ENCODE measurements at places on chromosomes 7 and 10. TPM values are rescaled to one million over a fixed set of nuclear protein-coding genes. Genes with fewer than 3 reads are reported as not detected.

DNA sequence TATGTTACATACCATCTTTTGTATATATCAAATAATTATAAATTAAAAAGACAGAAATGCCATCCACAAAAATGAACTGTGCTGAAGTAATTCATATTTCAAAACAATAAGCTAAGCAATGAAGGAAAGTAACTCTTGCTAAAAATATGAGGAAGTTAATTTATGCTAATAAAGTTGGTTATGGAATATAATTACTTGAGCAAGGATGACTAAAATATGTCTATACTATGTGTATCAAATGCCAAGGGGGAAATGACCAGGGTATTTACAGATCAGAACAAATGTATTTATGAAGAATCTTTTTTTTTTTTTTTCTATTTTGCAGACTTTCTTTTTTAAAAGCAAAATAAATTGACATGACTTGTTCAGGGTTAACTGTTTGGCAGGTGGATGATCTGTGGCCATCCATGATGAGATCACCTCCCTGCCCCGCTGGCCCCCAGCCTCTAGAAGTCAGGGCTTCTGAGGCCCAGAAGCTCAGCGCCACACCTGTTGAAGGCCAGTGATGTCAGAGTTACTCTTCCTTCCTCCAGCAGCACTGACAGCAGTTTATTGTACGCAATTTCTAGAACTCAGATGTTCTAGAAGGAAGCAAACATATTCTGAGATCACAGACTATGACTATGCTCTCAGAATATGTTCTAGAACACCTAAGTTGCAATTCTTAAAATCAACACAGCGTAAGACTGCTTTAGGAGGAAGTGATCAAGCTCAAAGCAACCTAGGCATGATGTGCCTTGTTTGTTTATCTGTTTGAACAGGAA lies 196.1 kb upstream of the KLF14 start:
- H3K36me3 ChIP-seq = no peaks in the 10 kb centered on the region
- no peak overlapping the region for H3K27ac ChIP-seq
- no peaks in the 10 kb centered on the region for H3K4me1 ChIP-seq
- H3K27me3 ChIP-seq = no peaks in the 10 kb centered on the region
- H3K4me3 ChIP-seq = no peak overlapping the region

TAS2R5 gene
- 1.1 TPM for total RNA-seq

DNA sequence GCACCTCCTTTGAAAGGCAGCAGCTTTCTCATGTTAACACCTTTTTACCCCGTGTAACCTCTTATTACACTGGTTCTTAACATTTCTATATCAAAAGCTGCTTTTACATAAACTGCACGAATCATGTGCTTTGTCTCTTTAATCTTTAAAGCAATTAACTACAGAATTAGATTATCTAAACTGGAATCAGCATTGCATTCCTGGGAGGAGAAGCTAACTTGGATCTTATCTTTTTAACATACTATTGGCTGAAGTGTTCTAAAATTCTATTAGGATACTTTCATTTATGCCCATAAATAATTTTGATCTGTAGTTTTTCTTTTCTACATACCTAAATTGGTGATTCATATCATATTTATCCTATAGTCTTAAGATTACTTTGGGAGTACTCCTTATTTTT lies 428.4 kb upstream of the IGFBP3 start:
- no peak overlapping the region for H3K4me3 ChIP-seq
- H3K4me1 ChIP-seq = no peaks in the 10 kb centered on the region
- no peaks in the 10 kb centered on the region for H3K27me3 ChIP-seq
- no peak overlapping the region for H3K27ac ChIP-seq
- no peaks in the 10 kb centered on the region for H3K36me3 ChIP-seq

DNA sequence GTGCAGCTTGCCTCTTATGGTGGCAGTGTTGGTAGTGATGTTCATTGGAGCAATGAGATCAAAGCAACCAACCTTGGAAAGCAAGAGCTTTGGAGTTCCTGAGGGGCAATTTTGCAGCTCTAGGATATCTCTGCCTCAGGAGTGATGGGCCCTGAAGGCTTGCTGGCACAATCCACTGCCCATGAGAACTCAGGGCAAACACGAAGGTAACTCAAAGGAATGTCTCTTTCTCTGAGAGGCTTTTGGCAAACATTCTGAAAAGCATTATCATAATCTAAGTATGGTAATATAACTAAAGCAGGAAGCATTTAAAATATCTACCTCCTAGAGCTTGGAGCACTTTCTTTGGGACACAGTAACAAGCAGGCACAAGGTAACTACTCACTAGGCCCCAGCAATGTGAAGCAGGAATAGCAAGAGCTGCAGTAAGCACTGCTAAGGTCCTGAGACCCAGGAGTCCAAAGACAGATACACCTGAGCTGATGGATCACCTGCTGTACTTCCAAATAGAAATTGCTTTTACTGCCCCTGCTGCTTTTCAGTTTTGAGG lies 103.1 kb downstream of the NRF1 start:
- no peak for DNase-seq
- no peaks in the 10 kb centered on the region for H3K27me3 ChIP-seq
- no peak overlapping the region for H3K4me3 ChIP-seq
- H3K27ac ChIP-seq = no peak overlapping the region

GRCh38 chr7:18420748-18421147 lies 74.8 kb upstream of the HDAC9 start:
- no peak overlapping the region for H3K27ac ChIP-seq
- DNase-seq = no peak
- no peak overlapping the region for H3K4me3 ChIP-seq

ITPRID1 gene
- total RNA-seq = not detected

ATOH7 gene
- total RNA-seq = not detected

GRCh38 chr10:32002531-32002930 lies 53.7 kb downstream of the KIF5B start:
- H3K36me3 ChIP-seq = no peaks in the 10 kb centered on the region
- H3K27me3 ChIP-seq = no peaks in the 10 kb centered on the region
- no peak overlapping the region for H3K4me3 ChIP-seq
- DNase-seq = no peak
- no peaks in the 10 kb centered on the region for H3K4me1 ChIP-seq

PCLO gene
- total RNA-seq = 0.67 TPM

LRRC17 gene
- total RNA-seq = 9.7 TPM

LRRTM3 gene
- 2.5 TPM for total RNA-seq

GRCh38 chr7:1364068-1364905 lies 95.0 kb downstream of the MICALL2 start:
- H3K4me1 ChIP-seq = no peaks in the 10 kb centered on the region
- no peak overlapping the region for H3K27ac ChIP-seq
- DNase-seq = no peak
- no peak overlapping the region for H3K4me3 ChIP-seq
- H3K36me3 ChIP-seq = no peaks in the 10 kb centered on the region

HBP1 gene
- 56.0 TPM for total RNA-seq

DNA sequence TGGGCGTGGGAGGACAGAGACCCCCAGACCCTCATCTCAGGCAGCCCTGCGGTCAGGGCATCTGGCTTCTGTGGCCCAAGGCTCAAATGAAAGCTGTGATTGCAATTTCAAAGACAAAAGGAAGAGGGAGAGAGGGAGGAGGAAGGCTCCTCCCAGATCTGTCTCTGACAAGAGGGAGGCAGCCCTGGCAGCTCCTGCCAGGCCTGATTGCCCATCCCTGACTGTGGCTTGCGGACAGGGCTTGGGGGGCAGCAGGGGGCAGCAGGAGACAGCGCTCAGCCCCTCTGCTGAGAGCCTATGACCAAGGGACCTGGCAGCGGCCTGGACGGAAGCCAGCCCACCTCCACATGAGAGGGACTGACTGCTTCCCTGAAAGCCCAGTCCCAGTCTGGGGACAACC lies 91.8 kb downstream of the PTPRN2 start:
- H3K27me3 ChIP-seq = peaks cover 18% of the 10 kb centered on the region
- H3K4me1 ChIP-seq = no peaks in the 10 kb centered on the region
- peak; percentile 60 for DNase-seq
- no peak overlapping the region for H3K27ac ChIP-seq
- H3K36me3 ChIP-seq = no peaks in the 10 kb centered on the region

DNA sequence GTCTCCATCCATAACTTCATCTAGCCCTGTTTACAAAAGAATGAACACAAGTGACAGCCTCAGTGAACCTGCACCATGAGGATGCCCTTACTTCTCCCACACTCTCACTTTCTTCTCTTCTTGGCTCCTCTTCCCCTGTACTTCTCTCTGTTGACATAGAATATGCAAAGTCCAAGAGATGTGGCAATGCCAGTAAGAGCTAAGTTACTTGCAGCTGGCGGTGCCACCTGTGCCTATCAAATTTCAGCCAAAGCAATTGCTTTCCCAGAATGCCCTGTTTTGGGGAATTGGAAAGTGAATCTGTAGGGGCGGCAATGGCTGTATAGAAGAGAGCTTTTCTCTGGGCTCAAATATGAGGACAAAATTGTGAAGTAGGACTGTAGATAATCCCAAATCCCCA lies 557.8 kb downstream of the AUTS2 start:
- no peaks in the 10 kb centered on the region for H3K36me3 ChIP-seq
- no peaks in the 10 kb centered on the region for H3K4me1 ChIP-seq
- no peak overlapping the region for H3K27ac ChIP-seq
- H3K27me3 ChIP-seq = no peaks in the 10 kb centered on the region
- H3K4me3 ChIP-seq = no peak overlapping the region

DNA sequence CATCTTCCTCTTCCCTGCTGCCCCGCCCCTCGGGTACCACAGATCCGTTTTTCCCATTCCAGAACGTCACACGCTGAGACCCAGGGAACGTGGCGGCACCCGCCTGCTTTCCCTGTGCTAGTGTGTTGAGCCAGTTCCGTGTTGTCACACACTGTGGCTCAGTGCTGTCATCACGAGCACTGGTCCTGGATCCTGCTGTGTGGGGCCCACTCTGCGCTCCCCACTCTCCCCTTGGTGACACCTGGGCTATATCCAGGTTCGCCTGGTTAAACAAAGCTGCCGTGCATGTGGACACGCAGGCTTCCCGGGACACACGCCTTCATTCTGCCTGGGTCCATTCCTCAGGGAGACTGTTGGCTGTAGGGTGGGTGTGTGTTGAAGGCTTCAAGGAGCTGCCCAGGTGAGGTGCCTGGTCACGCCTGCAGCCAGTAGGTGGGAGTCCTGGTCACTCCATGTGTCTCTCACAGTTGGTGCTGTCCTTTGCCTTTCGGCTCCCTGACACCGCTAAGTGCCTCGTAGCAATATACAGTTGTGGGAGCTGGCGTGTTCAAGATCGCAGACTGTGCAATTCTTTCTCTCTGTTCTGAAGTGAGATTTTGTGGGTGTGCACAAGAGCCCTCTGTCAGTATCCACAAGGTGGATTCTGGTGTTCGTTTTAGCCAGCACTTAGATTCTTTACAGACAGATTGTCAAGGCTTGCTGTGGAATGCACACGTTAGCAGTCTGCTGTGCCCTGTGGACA lies 88.6 kb downstream of the INPP5A start:
- no peaks in the 10 kb centered on the region for H3K27me3 ChIP-seq
- H3K36me3 ChIP-seq = no peaks in the 10 kb centered on the region
- H3K4me3 ChIP-seq = no peak overlapping the region
- H3K27ac ChIP-seq = peak overlapping the region; percentile 100

- H3K4me1 ChIP-seq = peaks cover 34% of the 10 kb centered on the region
- no peak overlapping the region for H3K4me3 ChIP-seq
- DNase-seq = no peak
- H3K27me3 ChIP-seq = no peaks in the 10 kb centered on the region
Measured at GRCh38 chr10:35351021-35351420, 14.7 kb downstream of the CCNY start.

NUTM2B gene
- total RNA-seq = 2.1 TPM

SPDYE16 gene
- 1.1 TPM for total RNA-seq

DNA sequence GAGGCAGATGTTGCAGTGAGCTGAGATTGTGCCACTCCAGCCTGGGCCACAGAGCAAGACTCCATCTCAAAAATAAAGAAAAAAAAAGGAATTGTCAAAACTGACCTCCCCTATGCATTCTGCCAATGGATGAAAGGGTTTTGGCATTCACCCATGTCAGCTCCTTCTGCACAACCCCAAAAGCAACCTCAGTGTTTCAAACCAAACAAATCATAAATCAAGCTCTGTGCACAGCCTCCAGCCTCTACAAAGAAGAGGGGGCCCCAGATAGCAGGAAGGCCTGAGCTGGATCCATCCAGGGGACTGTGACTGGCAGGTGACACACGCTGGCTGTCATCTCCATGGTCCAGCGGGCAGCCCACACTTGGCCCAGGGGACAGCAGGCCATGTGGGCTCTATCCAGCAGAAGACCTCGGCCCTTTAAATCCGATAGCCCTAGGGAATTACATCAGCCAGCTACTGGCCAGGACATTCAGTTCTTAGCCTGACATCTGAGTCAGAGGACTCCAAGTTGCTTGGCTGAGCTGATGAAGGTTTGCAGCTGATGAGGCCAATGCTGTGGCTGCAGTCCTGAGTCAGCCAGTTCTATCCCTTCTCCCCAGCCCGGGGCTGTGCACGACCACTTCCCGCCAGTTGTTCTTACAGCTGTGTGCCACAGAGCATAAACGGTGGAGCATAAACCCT lies 52.0 kb upstream of the FIGNL1 start:
- no peak for DNase-seq
- no peaks in the 10 kb centered on the region for H3K27me3 ChIP-seq
- H3K36me3 ChIP-seq = no peaks in the 10 kb centered on the region
- H3K4me1 ChIP-seq = no peaks in the 10 kb centered on the region

PLXNA4 gene
- 33.3 TPM for total RNA-seq

DNA sequence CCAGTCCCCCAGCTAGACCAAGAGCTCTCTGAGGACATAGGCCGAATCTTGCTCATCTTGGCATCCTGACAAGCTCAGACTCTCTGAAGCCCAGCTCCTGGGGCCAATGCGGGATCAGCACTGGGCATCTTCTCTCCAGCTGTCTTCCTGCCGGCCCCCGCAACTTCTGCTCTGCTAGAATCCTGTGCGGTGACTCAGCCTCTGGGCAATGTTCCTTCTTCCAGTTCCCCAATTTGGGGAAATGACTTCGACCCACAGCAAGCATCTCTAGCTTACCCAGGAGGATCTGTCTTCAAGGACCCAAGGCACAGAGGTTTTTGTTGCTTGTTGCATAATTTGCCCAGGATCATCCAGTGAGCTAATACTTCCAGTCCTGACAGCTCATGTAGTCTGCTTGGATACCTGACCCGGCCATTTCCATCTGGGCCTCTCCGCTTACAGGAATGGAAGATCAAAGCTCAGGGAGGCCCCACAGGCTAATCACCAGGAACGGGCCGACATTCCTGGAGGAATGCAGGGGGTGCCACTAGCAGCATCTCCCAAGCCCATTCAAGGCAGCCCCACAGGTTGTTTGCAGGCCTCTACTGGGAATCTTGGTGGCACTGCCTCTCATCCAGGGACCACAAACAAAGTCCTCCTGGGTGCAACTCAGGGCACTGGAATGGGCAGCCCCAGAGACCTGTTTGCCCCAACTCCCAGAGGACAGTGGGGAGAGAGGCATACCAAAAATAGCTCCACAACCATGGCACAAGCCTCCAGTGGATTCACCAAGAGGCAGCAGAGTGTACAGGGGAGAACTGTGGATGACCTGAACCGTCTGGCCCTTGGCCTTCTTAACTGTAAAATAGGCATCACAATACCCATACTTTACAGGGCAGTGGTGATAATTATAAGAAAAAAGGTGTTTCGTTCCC lies 151.9 kb downstream of the NEURL1 start:
- peak overlapping the region; percentile 60 for H3K27ac ChIP-seq
- peak; percentile 94 for DNase-seq
- no peak overlapping the region for H3K4me3 ChIP-seq
- peaks cover 11% of the 10 kb centered on the region for H3K4me1 ChIP-seq

TMEM196 gene
- not detected for total RNA-seq
